ENCODE measurements at places on chromosomes 16 and 17. TPM values are rescaled to one million over a fixed set of nuclear protein-coding genes. Genes with fewer than 3 reads are reported as not detected.

DNA sequence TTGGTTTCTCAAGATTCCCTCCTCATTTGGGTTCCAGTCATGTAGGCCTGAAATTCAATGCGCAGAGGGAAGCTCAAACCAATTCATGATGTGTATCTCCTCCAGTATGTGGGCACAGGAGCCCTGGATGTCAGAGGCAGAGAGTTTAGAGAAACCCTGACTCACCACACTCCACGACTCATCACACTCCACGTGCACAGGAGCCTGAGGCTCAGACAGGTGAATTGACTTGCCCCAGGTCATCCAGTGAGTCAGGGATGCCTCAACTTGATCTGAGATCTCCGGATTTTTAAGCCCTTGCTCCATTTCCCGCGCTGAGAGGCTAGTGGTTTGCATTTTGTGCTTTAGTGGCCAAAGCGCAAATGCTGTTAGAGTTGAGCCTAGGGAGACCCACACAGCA lies 183.9 kb downstream of the HAPSTR1 start:
- DNase-seq = no peak

- no peak for DNase-seq
These were observed 69.7 kb upstream of the CHMP6 start for GRCh38 chr17:80921741-80922579.

Gene ZNF174
- polyA plus RNA-seq = 10.4 TPM

Gene HS3ST3B1
- polyA plus RNA-seq = 0.15 TPM

DNA sequence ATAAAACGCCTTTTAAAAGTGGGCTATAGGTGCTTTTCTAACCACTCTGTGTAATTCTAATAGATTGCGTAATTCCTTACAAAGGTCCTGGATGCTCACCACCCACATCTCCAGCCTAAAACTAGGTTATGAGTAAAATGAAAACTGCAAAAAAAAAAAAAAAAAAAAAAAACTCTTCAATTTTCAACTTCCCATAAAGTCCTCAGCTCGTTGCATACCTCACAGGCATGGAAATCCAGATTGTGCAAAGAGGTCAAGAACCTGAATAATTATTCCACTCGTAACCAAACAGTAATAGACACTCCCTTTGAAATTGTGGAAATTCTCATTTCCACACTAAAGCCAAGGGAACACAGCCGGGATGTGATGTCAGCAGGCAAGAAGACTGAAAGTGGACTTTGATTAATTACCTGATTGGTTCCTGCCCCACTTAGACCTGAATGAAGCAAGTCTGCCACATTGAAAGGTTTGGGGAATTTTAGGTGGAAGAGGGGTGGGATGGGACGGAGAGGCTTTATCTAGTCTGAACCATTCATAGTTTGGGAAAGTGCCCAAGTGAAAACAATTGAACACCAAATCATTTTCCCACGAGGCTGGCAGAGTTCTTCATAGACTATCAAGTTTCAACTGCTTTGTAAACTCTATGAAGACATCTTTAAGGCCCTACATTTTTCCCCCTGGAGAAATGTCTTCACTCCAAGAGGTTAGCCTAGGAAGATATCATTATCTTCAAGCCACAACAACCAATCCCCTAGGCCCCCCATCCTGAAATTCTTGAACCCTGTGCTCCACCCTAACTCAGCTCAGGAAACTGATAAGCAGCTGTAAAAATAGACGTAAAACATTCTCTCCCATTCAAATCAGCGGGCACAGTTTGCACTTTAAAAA lies 49.1 kb upstream of the TANC2 start:
- DNase-seq = no peak

GRCh38 chr16:70703041-70703834 lies 17.4 kb upstream of the MTSS2 start:
- peak; percentile 40 for DNase-seq

DNA sequence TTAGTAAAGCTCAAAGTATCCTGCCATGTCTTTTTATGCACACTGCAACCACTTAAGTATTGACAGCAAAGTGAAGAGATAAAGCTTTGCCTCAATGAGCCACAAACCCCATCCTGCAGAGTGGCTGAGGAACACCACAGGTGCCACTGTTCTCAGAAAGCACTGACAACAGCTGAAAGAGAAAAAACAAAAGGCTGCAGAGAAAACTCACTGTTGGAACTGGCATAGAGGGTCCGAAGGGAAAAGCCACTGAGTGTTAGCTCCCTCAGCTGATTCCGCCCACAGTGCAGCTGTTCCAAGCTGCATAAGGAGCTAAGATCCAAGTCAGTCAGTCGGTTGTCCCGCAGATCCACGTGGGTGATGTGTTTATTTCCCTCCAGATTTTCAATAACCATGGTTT lies 48.3 kb downstream of the PHLPP2 start:
- no peak for DNase-seq

DNA sequence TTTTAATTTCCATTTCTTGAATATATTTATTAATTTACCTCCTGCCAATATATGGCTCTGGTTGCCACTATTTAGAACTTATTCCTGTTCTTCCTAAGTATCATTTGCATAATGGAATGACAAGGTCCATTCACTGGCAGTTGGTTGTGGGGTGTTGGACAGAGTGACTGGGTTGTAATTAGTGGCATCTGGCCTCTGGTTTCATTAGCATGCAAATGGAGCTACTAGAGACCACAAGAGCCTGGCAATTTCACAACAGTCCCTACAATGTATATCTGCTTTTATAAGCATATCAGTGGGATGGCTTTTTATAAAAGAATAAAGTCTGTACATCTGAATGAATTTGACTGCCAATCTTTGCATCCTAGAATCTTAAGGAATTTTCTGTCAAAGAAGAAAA lies 1030.9 kb upstream of the CDH8 start:
- no peak for DNase-seq

Gene B3GNT9
- 9.3 TPM for polyA plus RNA-seq

- no peak for DNase-seq
These were observed 6.0 kb downstream of the CAPNS2 start for GRCh38 chr16:55572439-55572838.

Gene SRCIN1
- 3.4 TPM for polyA plus RNA-seq

Gene NOD2
- not detected for polyA plus RNA-seq

GRCh38 chr16:47480410-47480809 lies 19.3 kb downstream of the PHKB start:
- no peak for DNase-seq

GRCh38 chr16:70686376-70687101 lies 686 bp upstream of the MTSS2 start:
- no peak for DNase-seq

Gene MRM1
- 21.7 TPM for polyA plus RNA-seq

GRCh38 chr17:73122953-73123605 lies 30.6 kb upstream of the SLC39A11 start:
- no peak for DNase-seq

Gene PABPN1L
- polyA plus RNA-seq = not detected

Gene RBL2
- polyA plus RNA-seq = 17.2 TPM

DNA sequence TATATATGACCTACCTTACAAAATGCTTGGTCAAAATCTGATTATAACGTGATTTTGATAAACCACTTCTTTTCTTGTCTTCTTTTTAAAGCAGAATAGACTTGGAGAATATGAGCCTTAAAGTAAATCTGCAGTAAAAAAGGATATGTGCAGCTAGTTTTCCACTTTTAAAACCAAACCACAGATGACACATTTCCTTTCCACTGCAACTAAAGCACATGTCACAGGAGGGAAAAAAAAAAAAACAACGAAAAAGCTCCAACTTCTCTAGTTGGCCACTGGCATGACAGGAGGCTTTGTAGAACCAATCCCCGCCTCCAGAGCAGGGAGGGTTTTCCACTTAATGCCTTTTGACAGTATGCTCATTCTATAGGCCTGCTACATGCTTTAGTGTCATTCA lies at the start of gene EVI2A:
TSS of gene EVI2A (minus strand) at position 142 of the 400 bp plus-strand sequence. CDS start 2,609 bp downstream, outside the sequence.
- no peak for DNase-seq

Gene CTRB1
- not detected for polyA plus RNA-seq

Data from A549 (cell line).